ENCODE measurements at places on chromosomes 5 and 9. TPM values are rescaled to one million over a fixed set of nuclear protein-coding genes. Genes with fewer than 3 reads are reported as not detected.

DNA sequence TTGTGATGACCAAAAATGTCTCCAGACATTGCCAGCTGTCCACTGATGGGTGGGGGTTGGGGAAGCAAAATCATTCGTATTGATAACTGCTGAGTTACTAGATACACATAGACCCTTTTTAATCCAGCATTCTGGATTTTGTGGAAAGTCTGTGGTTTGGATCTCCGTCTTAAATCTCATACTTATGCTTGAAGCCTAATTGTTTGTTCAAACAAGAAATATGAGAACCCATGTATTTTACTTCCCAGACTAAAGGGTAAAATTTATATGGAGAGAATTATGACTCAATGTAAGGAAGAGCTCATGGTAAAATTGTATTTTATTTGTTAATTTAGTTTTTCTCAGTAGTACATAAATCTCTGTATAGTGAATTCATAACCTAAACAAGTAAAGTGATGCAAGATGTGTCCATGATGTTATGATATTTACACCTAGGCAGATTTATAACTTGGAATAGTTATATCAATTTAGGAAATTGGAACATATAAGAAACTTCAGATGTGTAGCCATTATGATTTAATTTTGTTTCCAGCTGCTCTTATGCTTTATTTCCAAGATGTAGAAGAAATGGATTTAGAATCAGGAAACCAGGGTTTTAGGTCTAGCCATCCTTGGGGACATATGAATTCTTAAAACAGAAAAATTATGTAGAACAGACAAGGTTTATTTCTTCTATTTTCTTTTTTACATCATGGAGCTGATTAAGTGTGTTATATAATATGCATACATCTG lies 4.5 kb upstream of the OGN start:
- no peaks in the 10 kb centered on the region for H3K27me3 ChIP-seq
- no peaks in the 10 kb centered on the region for H3K36me3 ChIP-seq
- DNase-seq = no peak
- no peak overlapping the region for H3K4me3 ChIP-seq

DNA sequence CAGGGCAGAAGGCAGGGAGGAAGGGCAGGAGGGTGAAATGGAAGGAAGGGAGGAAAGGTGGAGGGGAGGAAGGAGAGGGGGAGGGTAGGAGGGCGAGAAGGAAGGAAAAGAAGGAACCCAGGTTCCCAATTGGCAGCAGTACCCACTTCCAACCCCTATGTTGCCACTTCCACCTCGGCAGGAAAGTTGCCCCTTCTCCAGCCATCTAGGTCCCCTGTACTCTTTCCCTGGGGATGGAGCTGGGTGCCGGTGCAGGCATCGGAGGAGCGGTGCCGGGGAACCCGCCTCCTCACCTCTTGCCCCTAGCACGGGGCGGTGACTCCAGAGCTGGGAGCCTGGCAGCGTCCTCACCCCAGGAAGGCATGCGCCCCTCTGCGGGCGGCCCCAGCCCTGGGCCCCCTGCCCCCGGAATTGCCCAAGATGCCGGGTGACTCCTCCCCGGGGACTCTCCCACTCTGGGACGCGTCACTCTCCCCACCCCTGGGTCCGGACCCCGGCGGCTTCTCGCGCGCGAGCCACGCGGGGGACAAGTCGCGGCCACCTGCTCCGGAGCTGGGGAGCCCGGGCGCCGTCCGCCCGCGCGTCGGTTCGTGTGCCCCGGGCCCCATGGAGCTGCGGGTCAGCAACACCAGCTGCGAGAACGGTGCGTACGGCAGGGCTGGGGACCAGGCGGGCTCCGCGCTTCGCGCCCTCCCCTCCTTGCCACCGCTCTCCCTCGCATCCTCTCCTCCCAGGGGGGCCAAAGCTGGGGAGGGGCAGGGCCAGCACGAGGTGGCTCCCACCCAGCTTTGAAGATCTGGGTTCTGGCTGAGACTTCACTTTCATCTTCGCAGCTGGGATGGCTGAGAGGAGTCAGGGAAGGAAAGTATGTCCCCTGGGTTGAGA lies at the start of gene NIPAL4:
Gene NIPAL4 (plus strand): TSS at position 499 of the 885 bp plus-strand sequence. CDS start 108 bp downstream, at position 607.
- no peak within 1 kb of the TSS for H3K27ac ChIP-seq
- peaks cover 12% of the 10 kb centered on the region for H3K4me1 ChIP-seq
- H3K4me3 ChIP-seq = peak within 1 kb of the TSS; percentile 48
- no peaks in the 10 kb centered on the region for H3K36me3 ChIP-seq
- peaks cover 17% of the 10 kb centered on the region for H3K27me3 ChIP-seq
- no peak for DNase-seq

DNA sequence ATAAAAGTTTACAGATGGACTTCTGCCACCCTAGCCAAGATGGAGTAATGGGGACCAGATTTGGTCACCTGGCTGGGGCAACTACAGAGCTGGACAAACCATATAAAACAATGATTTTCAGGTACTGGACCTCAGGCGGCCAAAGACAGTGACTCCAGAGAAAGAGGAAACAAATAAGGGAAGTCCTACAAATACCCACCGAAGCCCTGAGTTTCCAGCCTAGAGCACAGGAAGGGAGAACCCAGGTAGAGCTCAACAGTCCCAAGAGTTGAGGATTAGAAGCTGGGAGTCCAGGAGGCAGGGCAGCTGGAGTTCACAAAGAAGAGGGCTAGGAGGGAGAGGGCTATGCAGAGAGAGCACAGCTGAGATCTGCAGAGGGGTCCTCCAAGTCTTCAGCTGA lies 106.7 kb upstream of the NR5A1 start:
- no peak overlapping the region for H3K27ac ChIP-seq
- H3K36me3 ChIP-seq = no peaks in the 10 kb centered on the region
- no peak for DNase-seq
- no peaks in the 10 kb centered on the region for H3K4me1 ChIP-seq

- no peaks in the 10 kb centered on the region for H3K36me3 ChIP-seq
- H3K4me3 ChIP-seq = no peak overlapping the region
- H3K27ac ChIP-seq = no peak overlapping the region
- no peaks in the 10 kb centered on the region for H3K4me1 ChIP-seq
- H3K27me3 ChIP-seq = no peaks in the 10 kb centered on the region
- no peak for DNase-seq
These were observed 189.8 kb downstream of the MTRR start for GRCh38 chr5:8058616-8059190.

DNA sequence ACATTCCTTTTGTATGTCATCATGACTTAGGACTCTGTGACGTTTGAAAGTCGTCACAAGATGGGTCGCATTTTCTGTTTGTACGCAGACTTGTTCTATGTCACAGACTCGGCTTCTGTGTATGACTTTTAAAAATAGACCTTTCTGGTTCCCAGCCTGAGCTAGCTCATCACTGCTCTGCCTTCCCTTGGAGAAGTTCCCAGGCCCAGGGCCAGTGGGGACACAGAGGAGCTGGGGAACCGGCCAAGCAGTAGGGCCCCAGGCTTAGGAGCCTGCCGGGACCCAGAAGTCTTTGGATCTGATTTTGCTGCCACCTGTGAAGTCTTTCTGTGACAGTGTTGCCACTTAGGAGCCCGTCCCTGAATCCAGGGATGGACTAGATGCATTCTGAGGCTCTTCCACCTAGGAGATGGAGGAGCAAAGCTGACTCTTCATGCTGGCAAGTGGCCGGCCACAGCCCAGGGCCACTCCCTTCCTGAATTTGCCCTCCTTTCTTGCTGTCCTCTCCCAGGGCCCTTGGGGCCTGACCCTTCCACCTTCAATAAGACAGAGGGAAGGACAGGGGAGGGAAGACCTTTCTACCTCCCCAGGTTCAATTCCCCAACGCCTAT lies 18.1 kb upstream of the UBE2QL1 start:
- H3K36me3 ChIP-seq = no peaks in the 10 kb centered on the region
- H3K4me3 ChIP-seq = no peak overlapping the region
- H3K27ac ChIP-seq = no peak overlapping the region
- DNase-seq = no peak
- peaks cover 20% of the 10 kb centered on the region for H3K27me3 ChIP-seq

- no peaks in the 10 kb centered on the region for H3K27me3 ChIP-seq
- H3K36me3 ChIP-seq = no peaks in the 10 kb centered on the region
- H3K4me3 ChIP-seq = no peak overlapping the region
- H3K27ac ChIP-seq = no peak overlapping the region
- DNase-seq = no peak
These were observed 216.9 kb upstream of the TLX3 start for GRCh38 chr5:171092194-171092593.

DNA sequence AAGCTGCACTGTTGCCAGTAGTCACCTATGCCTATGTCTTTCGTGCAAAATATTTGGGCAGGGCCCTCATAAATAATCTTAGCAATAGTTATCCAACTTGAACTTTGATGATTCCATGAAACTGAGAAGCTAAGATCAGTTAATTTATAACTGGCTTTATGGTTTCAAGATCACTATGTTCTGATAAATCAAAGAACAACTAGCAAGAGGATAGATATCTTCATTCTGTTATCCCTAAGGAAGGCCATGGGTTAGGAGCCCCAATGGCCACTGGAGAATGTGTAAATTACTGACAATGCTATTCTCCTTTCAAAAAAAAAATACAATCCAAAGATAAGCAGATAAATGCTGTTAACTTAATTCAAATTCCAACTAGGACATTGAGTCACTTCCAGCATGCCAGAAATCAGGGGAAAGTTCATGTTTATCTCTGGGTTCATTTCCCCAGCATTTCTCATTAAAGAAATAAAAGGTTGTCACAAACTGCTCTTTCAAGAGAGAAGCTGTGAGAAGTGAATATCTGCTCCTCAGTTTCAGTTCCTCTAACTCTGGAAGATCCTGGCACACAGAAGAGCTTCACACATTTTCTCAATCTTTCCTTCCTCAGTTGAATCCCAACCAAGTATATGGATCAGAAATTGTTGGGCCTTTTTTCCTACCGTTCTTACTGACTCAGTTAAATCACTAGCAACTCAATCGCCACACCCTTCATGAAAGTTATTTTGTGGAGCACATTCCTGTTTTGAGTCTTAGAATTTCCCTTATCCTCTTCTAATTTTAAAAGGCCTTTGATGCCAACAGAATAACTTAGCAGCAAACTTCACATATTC lies 59.6 kb upstream of the SLC1A1 start:
- DNase-seq = no peak
- H3K27me3 ChIP-seq = no peaks in the 10 kb centered on the region
- H3K27ac ChIP-seq = no peak overlapping the region
- H3K4me3 ChIP-seq = no peak overlapping the region
- peaks cover 8% of the 10 kb centered on the region for H3K4me1 ChIP-seq
- no peaks in the 10 kb centered on the region for H3K36me3 ChIP-seq

- no peaks in the 10 kb centered on the region for H3K4me1 ChIP-seq
- no peak overlapping the region for H3K27ac ChIP-seq
- H3K36me3 ChIP-seq = no peaks in the 10 kb centered on the region
- no peak for DNase-seq
- H3K4me3 ChIP-seq = no peak overlapping the region
These were observed 220.9 kb downstream of the IRX2 start for GRCh38 chr5:2530609-2531008.

- H3K36me3 ChIP-seq = no peaks in the 10 kb centered on the region
- no peak for DNase-seq
- H3K27ac ChIP-seq = no peak overlapping the region
- no peak overlapping the region for H3K4me3 ChIP-seq
These were observed 50.1 kb upstream of the ADAMTS16 start for GRCh38 chr5:5089895-5090649.

DNA sequence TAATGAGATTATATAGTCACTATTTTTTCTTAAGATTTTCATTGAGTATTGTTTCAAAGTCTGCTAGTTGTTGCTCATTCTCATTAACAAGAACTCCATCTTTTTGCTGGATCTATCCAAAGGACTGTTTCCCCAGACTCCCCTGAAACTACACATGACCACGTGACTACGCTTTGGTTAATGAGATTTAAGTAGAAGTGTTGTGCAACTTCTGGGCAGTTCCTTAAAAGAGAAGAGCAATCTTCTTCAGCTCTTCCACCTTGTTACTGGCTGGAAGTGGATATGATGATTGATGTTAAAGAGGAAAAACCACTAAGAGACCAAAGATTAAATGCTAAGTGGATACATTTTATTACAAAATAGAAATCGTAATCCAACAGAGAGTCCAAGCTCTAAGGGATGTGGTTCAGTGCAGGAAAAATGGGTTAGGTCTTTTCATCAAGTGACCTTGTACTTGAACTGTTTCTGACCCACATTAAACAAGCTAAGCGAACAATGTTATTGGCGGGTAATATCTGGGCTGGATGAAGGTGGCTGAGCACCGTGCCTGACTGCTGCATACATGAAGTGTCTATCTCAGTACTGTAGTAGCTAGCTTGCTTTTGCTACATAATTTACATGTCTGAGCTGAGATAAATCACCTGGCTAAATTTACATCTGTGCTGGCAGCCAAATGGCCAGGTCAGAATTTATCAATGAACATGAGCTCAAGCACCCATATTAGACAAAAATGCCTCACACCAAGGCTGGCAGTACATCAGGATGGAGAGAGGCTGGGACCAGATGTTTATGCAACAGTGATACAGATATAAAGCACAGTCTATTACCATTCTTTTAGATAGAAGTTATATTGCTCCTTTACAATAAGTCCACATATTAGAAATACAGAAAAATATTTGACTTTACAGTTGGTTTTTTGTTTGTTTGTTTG lies 7.5 kb upstream of the CTNNAL1 start:
- H3K4me1 ChIP-seq = peaks cover 31% of the 10 kb centered on the region
- peaks cover 9% of the 10 kb centered on the region for H3K36me3 ChIP-seq
- no peak for DNase-seq
- H3K27ac ChIP-seq = no peak overlapping the region

- no peak overlapping the region for H3K27ac ChIP-seq
- no peaks in the 10 kb centered on the region for H3K36me3 ChIP-seq
- H3K27me3 ChIP-seq = no peaks in the 10 kb centered on the region
These were observed 226.9 kb upstream of the C9orf72 start for GRCh38 chr9:27800159-27800558.

- H3K27me3 ChIP-seq = no peaks in the 10 kb centered on the region
- DNase-seq = no peak
These were observed 59.9 kb downstream of the NUDT12 start for GRCh38 chr5:103502662-103503061.

DNA sequence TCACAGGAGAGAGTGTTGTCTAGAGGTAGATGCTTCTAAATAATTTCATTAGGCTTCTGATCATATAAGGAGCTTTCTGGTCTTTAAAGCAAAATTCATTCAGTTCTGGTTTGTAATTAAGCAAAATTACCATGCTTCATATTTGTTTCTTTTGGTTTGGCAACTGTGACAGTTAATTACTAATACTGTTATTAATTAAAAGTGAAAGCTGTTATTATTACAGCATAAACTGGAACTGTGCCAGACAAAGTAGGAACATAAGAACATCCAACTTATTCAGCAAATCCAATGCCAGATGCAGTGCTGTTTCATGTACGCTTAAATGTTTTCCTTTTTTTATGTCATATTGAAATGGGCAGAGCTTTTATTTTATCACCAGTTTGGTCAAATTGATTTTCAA lies 70.4 kb upstream of the DAB2 start:
- H3K4me1 ChIP-seq = peaks cover 19% of the 10 kb centered on the region
- H3K27ac ChIP-seq = peak overlapping the region; percentile 8
- no peak overlapping the region for H3K4me3 ChIP-seq
- H3K36me3 ChIP-seq = no peaks in the 10 kb centered on the region
- H3K27me3 ChIP-seq = no peaks in the 10 kb centered on the region
- DNase-seq = no peak

LECT2 gene
- not detected for total RNA-seq

PPWD1 gene
- total RNA-seq = 39.2 TPM

All from lower lobe of right lung (tissue), 2 donors.